Regular cardiac myocyte (primary cell): ENCODE measurements at places on chromosomes 13 and 19. TPM values are rescaled to one million over a fixed set of nuclear protein-coding genes. Genes with fewer than 3 reads are reported as not detected.

LYPD3 gene
- total RNA-seq = under 0.01 and 0.28 TPM in 2 replicates

SULT2B1 gene
- total RNA-seq = 0.28 TPM in 1 of 2 replicates, not detected in the other

SAE1 gene
- total RNA-seq = 94.4 and 192 TPM in 2 replicates

LILRB2 gene
- not detected in 2 replicates for total RNA-seq

CYP2F1 gene
- total RNA-seq = under 0.01 TPM in 1 of 2 replicates, not detected in the other
